ENCODE measurements at places on chromosomes 16 and 17.

- DNase-seq = no peak
These were observed 226.2 kb downstream of the NTN1 start for GRCh38 chr17:9247401-9247938.

GRCh38 chr16:20411055-20411454, 1.7 kb downstream of the ACSM5 start:
- DNase-seq = no peak

GRCh38 chr16:89410794-89411309, 79.5 kb downstream of the ANKRD11 start:
- DNase-seq = no peak

- DNase-seq = no peak
These were observed 21.2 kb downstream of the EFCAB5 start for GRCh38 chr17:29962656-29963055.

GRCh38 chr16:84080813-84081212, 35.9 kb downstream of the MBTPS1 start:
- DNase-seq = no peak

GRCh38 chr17:35244341-35245195, 1.7 kb downstream of the SLFN5 start:
- DNase-seq = peak; percentile 79

DNA sequence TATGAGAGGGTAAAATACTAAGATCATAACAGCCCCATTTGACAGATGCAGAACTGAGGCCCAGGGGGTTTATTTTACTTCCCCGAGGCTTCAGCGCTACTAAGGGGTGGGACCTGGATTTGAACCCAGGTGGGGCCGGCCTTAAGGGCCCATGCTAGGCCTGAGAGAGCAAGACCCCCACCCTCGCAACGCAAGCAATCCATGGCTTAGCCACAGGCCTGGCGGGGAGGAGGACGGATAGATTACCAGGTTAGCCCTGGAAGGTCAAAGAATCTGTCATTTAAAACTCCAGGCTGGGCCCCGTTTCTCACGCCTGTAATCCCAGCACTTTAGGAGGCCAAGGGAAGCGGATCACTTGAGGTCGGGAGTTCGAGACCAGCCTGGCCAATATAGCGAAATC, 1.9 kb upstream of the CDH3 start:
- no peak for DNase-seq

- DNase-seq = no peak
These were observed 96.7 kb downstream of the CDYL2 start for GRCh38 chr16:80707686-80708085.
